ENCODE measurements at places on chromosomes 12 and 14. TPM values are rescaled to one million over a fixed set of nuclear protein-coding genes. Genes with fewer than 3 reads are reported as not detected.

The GUCY2C gene
- total RNA-seq: 74.6 TPM

The KRT8 gene
- total RNA-seq: 4,207 TPM

The CLMN gene
- 131 TPM for total RNA-seq

The STAC3 gene
- 1.9 TPM for total RNA-seq

DNA sequence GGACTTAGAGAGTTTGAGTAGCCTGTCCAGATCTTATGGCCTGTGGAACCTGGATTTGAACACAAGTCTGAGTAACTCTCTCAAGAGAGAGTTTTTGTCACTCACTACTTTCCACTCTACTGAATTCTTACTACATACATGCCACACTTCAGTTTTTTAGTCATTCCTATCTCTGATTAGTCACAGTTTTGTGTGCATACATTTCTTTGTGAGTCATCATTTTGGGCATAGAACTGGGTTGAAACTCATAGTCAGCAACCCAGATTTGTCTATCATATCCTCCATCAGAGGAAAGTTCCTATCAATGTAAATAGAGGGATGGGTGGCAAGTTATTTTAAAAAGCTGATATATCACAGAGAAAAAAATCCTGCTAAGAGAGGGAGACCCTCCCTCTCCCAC lies 42.9 kb downstream of the FLRT2 start:
- no peak overlapping the region for H3K4me3 ChIP-seq
- no peak overlapping the region for H3K27ac ChIP-seq
- H3K27me3 ChIP-seq: no peaks in the 10 kb centered on the region
- DNase-seq: no peak
- H3K4me1 ChIP-seq: no peaks in the 10 kb centered on the region

DNA sequence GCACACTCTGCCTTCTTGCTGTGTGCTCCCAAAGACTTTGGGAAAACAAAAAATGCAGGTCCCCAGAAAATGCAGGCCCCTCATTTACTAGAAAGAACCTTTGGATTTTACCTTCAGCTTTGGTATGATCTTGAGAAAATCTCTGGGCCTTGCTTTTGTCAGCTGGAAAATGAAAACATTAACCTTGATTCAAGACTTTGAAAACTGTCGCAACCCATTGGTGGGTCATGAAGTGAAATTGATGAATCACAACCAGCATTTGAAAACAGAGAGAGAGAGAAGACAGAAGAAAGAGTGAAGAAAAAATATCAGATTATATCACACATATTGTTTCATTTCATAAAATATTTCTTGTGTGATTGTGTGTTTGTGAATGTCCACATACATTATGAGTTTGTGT lies 322.5 kb downstream of the ZFP36L1 start:
- no peaks in the 10 kb centered on the region for H3K4me1 ChIP-seq
- no peak overlapping the region for H3K27ac ChIP-seq
- H3K36me3 ChIP-seq: no peaks in the 10 kb centered on the region
- no peaks in the 10 kb centered on the region for H3K27me3 ChIP-seq

- no peaks in the 10 kb centered on the region for H3K27me3 ChIP-seq
- no peak overlapping the region for H3K27ac ChIP-seq
- no peak for DNase-seq
- no peaks in the 10 kb centered on the region for H3K4me1 ChIP-seq
- H3K36me3 ChIP-seq: no peaks in the 10 kb centered on the region
- H3K4me3 ChIP-seq: no peak overlapping the region
These were observed 20.3 kb downstream of the KRT85 start for GRCh38 chr12:52347016-52347415.

DNA sequence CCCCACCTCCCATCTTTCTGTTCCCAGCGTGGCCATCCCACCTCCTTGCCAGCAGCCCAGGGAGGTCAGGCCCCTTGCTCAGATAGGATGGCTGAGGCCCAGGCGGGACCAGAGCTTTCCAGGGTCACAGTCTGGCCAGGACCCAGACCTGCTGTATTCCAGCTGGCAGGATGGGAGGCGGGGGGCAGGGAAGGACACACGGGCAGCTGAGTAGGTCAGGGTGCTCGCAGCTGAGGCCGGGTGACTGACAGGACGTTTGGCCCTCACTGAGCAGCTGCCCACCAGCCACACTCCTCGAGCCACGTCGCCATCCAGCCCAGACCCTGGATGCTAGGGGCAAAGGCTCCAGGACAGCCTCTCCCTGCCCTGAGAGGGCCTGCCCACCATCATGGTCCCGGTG lies 4.0 kb downstream of the NUDT14 start:
- no peak for DNase-seq
- no peak overlapping the region for H3K27ac ChIP-seq

- no peak overlapping the region for H3K27ac ChIP-seq
- no peak overlapping the region for H3K4me3 ChIP-seq
- H3K27me3 ChIP-seq: no peaks in the 10 kb centered on the region
- no peaks in the 10 kb centered on the region for H3K4me1 ChIP-seq
These were observed 84.2 kb downstream of the GCH1 start for GRCh38 chr14:54818201-54819133.

DNA sequence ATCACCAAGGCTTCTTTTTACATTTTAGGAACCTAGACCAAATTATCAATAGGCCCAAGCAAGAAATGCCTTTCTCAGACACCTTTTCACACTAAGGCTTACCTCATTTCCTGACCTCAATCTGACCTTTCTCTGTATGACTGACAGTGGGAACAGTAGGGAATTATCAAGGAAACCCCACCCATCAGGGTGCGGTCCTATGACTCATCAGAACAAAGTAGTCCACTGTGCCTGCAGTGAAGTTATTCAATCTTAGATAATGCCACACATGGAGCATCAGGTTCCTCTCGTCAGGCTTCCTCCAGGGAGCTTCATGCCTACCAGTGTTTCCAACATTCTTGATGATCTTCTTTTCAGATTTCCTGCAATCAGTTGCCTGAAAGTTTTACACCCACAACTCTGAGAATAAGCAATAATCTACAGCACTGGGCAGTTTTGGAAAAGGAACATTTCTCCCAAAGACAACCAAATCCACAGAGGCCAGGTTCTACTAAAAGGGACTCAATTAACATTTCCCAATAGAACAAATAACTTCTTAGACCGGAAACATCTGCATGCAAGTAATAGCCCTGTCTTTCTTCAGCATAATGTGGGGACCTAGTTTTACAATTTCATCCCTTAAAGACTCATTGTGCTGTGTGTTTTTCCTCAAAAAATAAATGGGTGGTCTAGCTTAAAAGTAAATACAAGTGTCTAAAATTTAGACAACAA lies 35.9 kb upstream of the TMTC2 start:
- no peak overlapping the region for H3K27ac ChIP-seq
- DNase-seq: peak; percentile 88
- H3K4me3 ChIP-seq: no peak overlapping the region
- no peaks in the 10 kb centered on the region for H3K4me1 ChIP-seq
- no peaks in the 10 kb centered on the region for H3K36me3 ChIP-seq
- H3K27me3 ChIP-seq: no peaks in the 10 kb centered on the region

DNA sequence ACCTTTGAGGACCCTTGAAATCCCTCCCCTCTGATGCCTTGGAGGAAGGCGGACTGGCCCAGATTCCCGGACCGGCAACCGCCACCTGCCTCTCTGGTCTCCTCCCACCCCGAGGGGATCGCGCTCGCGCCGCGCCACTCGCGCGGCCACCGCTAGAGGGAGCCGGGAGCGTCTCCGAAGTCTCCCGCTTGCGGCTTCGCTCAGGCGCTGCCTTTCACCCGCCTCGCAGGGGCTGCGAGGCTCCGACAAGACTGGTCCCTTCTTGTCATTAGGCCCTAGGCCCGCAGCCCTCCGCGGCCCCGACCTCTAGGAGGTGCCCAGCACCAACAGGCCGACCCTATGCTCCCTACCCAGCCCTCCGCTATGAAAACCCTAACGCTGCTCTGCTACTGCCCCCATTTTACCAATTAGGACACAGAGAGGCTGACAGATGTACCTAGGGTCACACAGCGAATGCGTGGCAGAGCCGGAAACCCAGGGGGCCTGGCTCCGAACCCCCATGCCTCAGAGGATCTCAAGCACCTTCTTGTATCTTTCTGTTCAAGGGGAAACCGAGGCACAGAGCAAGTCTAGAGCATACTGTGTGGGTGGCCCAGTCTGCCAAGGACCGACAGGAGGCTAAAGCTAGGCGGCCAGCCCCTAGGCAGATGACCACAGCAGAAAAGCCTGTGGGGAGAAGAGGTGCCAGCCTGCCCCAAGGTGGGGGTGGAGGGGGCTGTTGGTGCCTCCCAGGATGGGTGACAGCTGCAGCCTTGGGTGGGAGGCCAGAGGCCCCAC lies 21.4 kb upstream of the VSX2 start:
- H3K27me3 ChIP-seq: no peaks in the 10 kb centered on the region
- H3K4me1 ChIP-seq: peaks cover 4% of the 10 kb centered on the region
- peak; percentile 69 for DNase-seq
- H3K36me3 ChIP-seq: no peaks in the 10 kb centered on the region
- peak overlapping the region; percentile 11 for H3K4me3 ChIP-seq
- H3K27ac ChIP-seq: no peak overlapping the region

DNA sequence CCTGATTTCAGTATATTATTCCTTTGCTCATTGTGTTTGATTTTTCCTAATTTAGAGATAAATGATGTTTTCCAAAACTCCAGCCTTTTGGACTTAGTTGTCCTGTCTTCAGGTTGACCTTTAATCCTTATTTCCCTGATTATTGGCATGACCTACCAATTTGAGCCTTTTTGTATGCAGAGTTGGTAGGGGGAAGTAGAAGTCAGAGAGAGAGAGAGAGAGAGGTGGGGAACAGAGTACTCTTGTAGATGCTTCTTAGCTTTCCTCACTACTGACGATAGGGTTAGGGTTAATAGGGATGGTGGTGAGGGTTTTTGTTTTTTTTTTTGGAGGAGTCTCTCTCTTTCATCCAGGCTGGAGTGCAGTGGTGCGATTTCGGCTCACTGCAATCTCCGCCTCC lies 38.6 kb downstream of the TBC1D15 start:
- no peaks in the 10 kb centered on the region for H3K27me3 ChIP-seq
- peaks cover 4% of the 10 kb centered on the region for H3K36me3 ChIP-seq
- no peak overlapping the region for H3K27ac ChIP-seq
- no peaks in the 10 kb centered on the region for H3K4me1 ChIP-seq
- no peak for DNase-seq
